NCI-H1930 (cell line): ENCODE measurements at places on chromosomes 16 and 17.

- DNase-seq = no peak
These were observed 149.8 kb upstream of the HS3ST2 start for GRCh38 chr16:22664132-22664531.

DNA sequence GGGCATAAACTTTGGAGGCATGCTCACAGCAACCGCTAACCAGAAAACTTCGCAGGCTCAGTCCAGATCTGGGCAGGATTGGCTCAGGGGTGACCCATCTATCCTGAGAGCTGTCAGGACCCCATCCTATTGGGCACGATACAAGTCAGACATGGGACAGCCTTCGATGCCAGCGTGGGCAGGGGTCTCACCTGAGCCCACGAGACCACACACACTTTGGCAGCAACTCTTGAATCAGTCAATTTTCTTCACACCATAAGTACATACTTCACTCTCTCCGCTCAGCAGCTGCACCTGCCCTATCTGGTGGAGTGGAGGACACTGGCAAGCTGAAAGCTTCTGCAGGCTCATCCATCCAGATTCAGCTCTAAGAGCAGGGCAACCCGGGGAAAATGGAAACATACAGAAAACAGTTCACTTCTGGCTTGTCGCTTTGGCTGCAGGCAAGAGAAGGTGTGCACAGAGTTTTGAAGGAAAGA lies 48.3 kb downstream of the ZFHX3 start:
- DNase-seq = no peak

GRCh38 chr16:55010492-55011160 lies 80.0 kb downstream of the IRX5 start:
- no peak for DNase-seq

GRCh38 chr17:6408735-6409134 lies 26.2 kb downstream of the AIPL1 start:
- DNase-seq = no peak

DNA sequence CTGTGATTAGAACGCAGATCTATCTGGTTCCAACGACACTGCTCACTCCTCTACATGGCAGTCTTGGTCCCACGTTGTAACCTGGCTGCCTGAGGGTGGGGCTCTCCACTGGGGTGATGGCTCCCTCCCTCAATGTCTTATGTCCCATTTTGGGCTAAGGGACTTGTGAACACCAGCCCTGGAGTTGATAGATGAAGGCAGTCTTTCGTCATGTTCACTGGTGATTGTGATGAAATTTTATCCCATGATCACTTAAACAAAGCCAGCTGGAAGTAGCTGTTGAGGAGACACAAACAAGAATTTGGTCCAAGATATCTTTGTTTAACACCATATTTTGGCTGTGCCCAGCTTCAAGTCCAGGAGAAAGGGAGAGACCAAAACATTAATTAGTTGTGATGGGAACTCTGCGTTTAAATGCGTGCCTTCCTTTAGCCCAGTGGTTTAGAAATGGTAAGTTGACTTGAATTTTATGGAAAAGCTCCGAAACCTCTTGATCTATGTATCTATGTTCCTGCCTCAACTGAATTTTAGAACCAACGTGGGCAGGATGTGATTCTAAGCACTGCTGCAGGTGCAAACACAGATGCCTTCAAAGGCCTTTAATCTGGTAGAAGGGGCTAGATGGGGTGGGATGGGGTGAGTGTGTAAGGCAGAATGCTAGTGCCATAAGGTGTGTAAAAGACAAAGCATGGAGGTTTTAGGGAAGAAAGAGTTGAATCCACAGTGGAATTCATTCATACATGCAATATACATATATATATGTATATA lies 186.8 kb upstream of the IRX3 start:
- DNase-seq = no peak

DNA sequence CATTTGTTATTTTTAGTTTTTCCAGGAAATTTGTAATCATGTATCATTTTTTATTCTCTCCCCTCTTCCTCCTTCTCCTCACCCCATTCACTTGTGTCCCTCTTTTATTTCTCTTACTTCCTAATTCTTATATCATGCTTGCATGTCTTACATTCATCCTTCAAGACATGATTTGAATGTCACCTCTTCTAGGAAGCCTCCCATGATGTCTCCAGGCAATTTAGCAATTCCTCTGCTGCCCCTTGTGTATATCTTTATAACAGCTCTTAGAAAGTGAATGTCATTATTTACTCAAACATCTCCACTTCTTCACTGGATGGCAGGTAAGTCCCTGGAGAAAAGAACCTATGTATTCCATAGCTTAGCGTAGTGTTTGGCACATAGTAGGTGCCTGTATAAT lies 7.8 kb downstream of the HNF1B start:
- DNase-seq = no peak

DNA sequence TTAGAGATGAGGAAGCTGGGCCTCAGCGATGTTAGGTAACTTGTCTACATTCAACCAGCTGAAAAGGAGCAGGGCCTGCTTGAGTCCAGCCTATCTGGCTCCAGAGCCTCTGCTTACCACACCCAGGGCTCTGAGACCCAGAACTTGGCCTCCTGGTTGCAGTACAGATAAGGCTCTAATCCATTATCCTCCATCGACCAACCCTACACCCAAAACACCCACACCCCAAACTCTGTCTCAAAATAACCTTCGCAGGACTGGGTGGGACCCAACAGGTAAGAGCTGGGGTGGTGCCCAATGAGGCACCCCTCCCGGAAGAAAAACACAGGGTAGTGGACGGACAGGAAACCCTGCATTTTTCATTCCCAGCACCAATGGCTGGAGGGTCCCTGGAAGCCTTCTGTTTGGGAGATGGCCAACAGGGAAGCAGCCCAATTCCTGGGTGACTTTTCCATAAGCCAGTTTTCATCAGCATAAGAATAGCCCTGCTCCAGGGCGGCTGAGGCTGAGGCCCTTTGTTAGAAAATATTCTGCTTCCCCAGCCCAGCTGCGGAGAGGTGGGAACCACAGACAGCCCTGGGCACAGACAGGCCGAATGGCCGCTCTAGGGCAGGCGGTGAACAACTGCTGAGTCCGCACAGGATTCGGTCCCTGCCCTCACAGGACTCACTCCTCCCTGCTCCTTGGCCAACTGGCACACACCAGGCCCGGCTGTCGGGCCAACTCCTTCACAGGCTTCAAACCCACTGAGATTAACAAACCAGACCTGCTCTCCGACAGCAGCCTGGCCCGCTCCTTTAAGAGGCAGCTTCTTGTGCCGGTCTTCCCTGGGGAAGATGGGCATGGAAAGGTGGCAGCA lies 9.8 kb downstream of the SMIM5 start:
- no peak for DNase-seq

DNA sequence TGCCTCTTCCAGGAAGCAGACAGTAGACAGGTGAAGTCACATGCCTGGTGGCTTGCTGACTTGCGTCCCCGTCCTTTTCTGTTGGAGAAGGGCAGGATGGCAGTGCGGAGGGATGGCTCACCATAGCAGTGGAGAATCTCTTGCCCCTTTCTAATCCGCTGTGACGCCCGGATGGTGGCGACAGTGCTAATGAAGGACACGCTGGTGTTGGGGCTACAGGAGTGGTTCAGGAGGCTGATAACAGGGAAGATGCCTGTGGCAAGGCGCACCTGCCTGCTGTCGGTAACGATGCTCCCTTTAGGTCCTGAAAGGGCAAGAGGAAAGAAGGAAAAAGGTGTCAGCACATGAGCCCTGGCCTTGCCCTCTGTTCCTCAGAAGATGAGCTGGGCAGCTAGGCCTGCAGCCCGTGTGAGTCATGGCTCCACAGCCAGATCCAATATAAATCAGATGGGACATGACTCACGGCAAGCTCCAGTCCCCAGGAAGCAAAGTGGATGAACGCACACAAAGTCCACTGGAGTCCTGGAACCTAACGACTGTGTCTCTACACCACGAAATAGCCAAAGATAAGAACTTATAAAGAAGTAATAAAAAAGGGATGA lies 25.5 kb downstream of the SERPINF1 start:
- DNase-seq = no peak
